ENCODE measurements at places on chromosomes 7 and 10.

DNA sequence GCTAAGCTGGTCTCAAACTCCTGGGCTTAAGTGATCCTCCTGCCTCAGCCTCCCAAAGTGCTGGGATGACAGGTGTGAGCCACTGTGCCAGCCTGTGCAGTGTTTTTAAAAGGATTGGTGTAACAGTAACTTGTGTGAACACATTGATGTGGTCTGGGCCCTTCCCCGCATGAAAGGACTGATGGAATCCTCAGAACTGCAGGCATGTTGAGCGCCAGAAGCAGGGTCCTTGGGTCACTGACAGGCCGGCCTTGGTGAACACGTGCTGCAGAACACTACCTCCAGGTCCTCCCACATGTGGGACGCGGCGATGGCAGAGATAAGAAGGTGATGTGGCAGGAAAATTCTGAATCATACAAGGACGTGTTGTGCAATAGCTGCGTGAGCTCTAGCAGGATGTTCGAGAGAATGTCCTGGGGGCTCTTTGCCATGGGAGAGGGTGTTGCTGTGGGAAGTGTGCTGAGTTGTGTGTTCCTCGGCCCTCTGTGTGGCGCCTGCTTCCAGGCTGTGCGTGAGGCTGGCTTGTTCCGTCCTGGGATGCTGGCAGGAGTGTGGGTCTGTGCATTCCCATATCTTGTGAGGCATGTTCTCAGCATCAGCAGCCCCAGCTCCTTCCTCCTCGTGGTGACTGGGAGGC is 68.2 kb downstream of the DNAJB6 start:
- DNase-seq, result peak; percentile 33

DNA sequence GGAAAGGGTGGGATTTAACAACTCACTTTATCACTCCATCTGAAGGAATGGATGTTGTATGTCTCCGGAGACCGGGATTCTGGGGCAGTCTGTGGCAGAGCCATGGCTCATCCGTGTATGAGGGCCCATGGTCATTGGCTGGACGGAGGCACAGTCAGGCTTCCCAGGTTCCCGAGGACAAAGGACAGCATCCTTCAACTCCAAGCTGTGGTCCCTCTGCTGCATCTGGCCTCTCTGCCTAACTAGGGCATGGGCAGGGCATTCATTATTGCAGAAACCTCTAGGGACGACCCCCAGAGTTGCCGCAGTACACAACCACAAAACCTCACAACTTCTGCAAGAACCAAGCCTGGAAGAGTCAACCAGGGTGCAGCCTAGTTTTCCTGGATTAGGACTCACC is 525.2 kb downstream of the GLRX3 start:
- DNase-seq, result no peak

DNA sequence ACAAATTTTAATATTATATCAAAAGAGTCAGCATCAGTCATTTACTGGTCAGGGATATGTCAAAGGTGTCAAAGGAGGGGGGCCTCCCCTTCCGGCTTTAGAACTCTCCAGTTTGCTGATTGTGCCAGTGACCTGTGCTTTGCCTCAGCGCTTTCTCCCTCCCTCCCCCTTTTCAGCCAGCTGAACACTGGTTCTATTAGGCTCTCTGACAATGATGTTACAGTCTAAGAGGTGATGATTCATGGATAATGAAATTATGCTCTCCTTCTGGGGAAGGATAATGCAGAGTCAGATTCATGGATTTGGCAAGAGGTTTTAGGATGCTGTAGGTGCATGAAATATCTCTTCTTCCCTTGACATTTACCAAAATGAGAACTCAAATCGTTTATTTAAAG is 6.1 kb downstream of the LRRTM3 start:
- DNase-seq, result no peak

GRCh38 chr10:118569882-118570252 is 25.6 kb downstream of the PRLHR start:
- DNase-seq, result no peak

- peak; percentile 24 for DNase-seq
Measured at GRCh38 chr7:156827587-156828203, 65.3 kb downstream of the LMBR1 start.

DNA sequence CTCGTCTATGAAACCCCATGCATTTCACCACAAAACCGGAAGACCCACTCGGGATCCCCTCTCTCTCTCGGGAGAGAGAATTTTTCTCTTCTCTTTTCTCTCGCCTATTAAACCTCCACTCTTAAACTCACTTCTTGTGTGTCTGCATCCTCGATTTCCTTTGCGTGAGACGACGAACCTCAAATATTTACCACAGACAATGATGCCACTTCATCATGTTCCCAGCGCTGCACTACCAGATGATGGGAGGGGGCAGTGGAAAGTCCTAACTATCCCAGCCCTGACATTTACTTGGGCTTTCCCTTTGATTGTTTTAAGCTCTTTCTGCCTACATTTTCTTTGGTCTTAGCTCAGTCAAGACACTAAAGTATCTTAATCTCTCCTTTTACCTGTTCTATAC is 906.7 kb downstream of the GRID1 start:
- DNase-seq, result no peak

DNA sequence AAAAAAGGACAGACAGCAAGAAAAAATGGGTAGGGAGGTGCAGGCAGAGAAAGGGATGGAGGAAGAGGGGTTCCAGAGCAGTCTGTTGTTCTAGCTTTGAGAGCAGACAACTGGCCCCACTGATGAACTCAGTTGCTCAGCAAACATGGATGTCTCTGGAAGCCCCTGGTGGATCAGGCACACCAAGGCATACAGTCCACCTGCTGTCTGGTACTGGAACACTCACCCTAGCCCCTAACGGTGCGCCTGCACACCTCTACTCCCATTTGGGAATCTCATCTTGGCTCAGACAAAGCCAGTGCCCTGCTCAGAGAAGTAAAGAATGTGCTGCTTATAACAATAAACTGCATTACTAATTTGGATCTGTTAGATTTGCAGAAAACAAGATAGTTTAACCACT is 7.7 kb downstream of the MACROH2A2 start:
- no peak for DNase-seq

DNA sequence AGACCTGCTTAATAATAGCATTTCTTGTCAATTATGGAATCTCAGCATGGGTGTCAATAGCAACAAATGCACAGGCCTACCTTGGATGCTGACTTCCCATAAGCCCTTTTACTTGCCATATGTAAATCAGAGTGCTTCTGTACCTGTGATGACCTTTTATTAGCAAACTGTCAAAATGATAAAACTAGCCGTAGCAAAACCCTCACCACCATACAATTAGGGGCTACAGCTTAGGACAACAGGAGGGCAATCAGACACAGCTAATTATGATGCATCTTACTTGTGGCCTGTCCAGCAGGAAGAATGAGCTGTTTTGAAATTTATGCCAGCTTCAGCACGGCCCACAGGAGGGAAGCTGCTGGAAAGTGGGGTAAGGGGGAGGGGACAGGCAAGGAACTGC is 201.6 kb downstream of the TAX1BP1 start:
- DNase-seq, result no peak

GRCh38 chr10:13105184-13105583 is 5.2 kb downstream of the OPTN start:
- DNase-seq, result no peak

DNA sequence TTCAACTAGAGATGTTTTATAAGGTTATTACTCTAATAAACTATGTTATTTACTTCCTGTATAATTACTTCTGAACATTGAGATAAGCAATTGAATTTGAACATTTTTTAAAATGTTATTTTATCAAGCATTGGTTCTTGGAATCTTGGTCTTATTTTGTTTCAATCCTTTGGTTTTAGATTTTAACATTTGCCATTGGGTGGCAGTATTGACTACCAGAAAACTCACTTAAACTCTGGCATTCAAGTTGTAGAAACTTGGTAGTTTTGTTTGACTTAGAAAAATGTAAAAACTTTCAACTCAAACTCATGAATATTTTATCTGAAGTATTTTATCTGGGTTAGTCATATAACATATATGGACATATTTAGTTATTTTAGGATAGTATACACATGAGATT is 48.1 kb downstream of the ATRNL1 start:
- DNase-seq, result peak; percentile 28

- peak; percentile 60 for DNase-seq
Measured at GRCh38 chr10:128048819-128049210, 77.4 kb downstream of the MKI67 start.

DNA sequence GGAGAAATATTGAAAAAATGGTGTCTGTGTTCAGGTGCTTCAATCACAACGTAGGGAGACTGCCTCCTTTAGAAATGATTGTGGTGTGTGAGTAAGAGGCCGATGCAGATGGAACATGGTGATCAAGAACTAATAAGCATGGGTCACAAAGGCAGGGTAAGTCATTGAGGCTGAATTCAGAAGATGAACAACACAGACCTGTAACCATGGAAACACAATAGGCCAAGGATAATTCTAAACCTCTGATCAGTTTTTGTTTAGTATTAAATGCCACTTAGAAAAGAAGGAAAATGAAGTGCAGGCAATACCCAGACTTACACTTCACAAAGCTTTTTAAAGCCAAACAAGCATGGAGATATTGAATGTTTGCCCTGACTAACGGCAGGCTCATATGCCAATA is 32.8 kb upstream of the TAS2R16 start:
- DNase-seq, result no peak

DNA sequence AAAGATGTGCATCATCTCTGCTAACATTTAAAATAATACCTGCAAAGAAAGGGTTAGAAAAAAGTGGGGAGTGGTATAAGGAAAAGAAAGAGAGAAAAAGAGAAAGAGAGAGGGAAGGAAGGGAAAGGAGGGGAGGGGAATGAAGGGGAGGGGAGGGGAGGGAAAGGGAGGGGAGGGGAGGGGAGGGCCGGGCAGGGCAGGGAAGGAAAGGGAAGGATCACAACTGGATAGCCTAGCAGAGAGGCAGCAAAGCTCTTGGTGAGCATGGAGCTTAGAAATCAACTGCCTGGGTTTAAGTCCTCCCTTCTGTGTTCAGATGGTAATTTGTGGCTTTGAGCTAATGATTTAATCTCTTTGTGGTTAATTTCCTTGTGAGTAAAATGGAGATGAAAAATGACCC is 5.4 kb upstream of the FAM237B start:
- no peak for DNase-seq

DNA sequence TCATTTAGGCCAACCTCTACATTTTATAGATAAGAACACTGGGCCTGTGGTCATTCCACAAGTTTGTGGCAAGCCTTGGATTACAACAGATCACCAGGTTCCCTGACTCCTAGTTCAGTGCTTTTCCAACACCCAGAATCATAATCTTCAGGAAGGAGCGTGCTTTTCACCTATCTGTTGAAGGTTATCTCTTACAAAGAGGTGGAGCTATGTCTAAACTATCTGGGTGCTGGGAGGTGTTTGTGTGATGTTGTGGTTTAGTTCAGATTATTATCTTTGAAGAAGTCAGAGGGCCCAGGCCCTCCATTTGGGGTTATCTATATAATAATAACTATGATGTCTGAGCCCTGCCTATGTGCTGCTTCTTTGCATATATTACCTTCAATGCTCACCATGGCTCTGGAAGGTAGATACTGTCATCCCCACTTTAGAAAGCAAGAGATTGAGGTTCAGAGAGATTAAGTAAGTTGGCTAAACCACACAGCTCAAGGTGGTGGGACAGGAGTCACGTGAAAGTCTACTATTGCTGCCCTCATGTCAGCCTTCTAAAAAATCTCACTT is 24.0 kb downstream of the IL2RA start:
- DNase-seq, result no peak

GRCh38 chr10:77977016-77977415 is 50.5 kb upstream of the DLG5 start:
- DNase-seq, result no peak

DNA sequence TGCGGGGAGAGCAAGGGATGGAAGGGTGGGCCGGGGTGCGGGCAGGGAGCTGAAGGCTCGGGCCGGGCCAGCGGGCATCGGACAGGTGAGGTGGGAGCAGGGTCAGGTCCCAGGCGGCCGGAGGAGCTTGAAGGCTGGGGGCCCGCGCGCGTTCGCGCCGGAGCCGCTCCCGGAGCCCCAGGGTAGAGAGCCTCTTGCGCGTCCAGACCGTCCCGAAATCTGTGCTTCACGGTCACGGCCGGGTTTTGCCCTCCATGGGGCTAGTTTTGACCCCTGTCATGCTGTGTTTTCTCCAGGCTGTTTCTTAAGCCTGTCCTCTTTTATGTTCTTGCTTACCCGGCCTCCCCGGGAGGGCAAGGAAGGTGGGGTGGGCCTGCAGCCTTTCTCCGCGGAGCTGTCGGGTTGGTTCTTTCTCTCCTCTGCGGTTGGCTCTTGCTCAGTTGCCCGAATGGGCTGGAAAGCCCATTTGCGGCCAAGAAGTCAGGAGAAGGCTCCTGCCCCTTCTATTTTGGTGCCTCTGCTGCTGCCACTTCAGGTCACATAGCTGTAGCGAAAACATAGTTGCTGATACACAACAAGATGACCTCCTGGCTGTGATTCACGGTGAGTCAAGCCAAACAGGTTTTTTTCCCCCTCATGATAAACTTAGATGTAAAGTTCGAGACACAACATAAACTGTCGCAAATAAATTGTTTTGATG is 650 bp downstream of the UBE2D1 start:
- DNase-seq, result peak; percentile 51

GRCh38 chr10:123117644-123118417 is 17.9 kb upstream of the HMX3 start:
- DNase-seq, result no peak

- DNase-seq, result no peak
Measured at GRCh38 chr7:29763266-29763665, 43.0 kb upstream of the WIPF3 start.

DNA sequence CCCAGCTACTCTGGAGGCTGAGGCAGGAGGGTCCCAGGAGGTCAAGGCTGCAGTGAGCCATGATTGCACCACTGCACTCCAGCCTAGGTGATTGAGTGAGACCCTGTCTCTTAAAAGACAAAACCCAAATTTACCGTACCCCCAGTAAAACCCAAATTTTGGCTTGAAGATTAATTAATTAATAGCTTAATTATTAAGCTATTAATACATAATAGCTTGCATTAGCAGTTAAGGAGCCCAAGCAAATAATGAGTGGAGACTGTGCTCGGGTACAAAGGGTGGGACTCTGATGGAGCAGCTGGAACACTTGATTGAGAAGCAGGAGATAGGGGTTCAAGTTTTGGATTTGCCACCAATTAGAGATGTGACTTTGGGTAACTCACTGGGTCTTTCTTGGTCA is 28.9 kb downstream of the NRF1 start:
- DNase-seq, result no peak

DNA sequence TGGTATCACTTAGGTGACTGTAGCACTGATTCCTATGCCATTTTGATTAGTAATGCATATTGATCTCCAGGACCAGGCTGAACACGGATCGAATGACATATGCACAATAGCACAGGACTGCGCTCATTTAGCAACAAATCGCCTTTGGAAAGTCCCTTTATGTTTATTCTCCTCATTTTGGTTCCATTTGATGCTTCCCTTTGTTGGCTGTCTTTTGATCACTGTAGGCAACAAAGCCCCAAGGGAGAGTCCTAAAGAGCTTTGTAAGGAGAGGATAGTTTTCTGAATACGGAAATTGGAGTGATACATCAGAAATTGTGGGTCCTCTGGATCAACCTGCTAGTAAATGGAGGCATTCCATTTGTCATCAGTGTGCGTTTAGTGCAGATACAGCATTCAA is 1111.4 kb downstream of the SORCS1 start:
- DNase-seq, result no peak

Data from suppressor macrophage (primary cell).